Activated CD8-positive, alpha-beta memory T cell treated with anti-CD3 and anti-CD28 coated beads, Interleukin-2, amount 50 U/mL, for 48 hours (primary cell): ENCODE measurements at places on chromosomes 12 and 14.

- DNase-seq: no peak
These were observed 406.1 kb upstream of the TMPO start for GRCh38 chr12:98109266-98109665.

DNA sequence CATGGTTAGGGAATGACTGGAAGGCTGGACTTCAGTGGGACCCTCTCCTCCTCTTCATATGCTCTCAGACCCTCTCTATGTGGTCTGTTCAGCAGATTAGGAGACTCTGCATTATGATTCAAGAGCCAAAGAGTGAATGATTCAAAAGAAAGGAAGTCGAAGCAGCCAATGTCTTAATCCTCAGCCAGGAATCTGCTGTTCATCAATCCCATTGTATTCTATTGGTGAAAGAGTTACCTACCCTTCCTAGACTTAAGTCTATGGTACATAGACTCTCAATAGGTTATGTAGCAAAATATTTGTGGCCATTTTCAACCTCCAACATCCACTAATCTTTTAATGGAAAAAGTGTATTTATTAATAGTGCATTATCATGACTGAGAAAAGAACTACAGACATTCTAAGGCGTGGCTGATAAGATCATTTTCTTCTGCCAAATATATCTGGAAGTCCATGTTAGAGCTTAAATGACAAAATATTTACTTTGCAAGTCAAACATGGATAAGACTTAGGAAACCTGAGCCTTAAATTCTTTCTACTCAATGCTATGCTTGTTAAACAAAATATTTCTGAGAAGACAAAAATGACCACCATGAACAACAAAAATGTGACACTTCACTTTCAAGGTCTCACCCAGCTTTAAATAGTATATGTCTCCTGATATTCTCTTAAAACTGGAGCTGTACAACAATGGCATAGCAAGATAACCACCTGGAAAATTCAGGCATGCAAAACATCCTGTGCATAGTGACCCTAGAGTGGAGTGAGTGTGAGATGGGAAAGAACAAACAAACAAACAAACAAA, 1100.6 kb downstream of the GALC start:
- no peak for DNase-seq

GRCh38 chr14:93984070-93984469, 7.7 kb upstream of the ASB2 start:
- no peak for DNase-seq

- no peak for DNase-seq
These were observed 11.4 kb upstream of the CYP46A1 start for GRCh38 chr14:99672506-99673304.

DNA sequence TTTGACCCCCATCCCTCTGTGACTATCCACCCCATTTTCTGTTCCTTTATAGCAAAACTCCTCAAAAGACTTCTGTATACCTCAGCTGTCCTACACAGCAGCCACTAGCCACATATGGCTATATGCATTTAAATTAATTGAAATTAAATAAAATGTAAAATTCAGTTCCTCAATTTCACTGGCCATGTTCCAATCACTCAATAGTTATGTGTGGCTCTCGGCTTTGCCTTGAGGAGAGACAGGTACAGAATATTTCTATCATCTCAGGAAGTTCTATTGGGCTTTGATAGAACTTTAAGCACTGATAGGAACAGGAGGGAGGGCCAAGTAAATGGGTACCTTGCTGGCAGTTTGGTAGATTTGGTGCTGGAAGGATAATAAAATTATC, 280.3 kb upstream of the AMIGO2 start:
- no peak for DNase-seq

GRCh38 chr14:102922490-102923200, at the start of gene AMN:
Gene AMN, plus strand, starts transcription at chr14:102922663. Its CDS starts 26 bp downstream, at chr14:102922689.
- no peak for DNase-seq

GRCh38 chr12:30823156-30823699, 68.5 kb upstream of the CAPRIN2 start:
- peak; percentile 71 for DNase-seq

DNA sequence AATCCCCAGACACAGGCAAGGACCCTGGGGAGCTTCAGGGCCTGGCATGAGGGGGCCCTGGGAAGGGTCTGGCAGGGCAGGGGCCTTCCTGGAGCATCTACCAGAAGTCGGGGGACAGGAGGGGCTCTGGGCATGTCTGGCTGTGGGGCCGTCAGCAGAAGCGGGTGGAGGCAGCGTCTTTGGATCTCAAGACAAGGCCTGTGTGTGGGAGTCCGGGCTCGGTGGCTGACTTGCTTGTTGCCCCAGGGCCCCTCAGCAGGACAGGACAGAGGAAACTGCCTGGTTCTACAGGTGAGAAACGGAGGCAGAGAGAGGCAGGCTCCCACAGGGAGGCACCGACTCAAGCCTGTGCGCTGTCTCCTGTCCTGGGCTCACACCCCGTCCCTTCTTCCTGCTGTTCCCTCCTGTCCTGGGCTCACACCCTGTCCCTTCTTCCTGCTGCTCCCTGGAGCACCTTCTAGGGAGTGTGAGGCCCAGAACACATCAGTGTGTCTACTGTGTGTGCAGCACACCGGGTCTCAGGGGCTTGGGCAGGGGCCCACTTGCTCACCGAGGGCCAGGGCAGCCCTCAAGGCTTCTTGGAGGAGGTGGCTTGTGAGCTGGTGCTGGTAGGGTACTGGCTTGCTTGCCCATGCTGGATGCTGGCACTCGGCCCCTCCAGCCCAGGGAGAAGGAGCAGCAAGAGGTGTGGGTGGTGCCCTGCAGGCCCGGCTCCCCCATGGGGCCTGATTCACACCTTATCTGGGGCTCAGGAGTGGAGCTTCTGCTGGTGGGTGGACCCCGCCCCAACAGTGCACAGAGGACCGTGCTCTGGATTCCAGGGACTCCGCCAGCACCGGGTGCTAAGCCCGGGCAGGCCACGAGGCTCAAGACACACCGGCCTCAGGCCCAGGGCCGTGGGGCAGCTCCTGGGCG, 14.9 kb downstream of the ASPG start:
- DNase-seq: no peak

GRCh38 chr12:121538699-121539061, 42.1 kb downstream of the KDM2B start:
- no peak for DNase-seq

DNA sequence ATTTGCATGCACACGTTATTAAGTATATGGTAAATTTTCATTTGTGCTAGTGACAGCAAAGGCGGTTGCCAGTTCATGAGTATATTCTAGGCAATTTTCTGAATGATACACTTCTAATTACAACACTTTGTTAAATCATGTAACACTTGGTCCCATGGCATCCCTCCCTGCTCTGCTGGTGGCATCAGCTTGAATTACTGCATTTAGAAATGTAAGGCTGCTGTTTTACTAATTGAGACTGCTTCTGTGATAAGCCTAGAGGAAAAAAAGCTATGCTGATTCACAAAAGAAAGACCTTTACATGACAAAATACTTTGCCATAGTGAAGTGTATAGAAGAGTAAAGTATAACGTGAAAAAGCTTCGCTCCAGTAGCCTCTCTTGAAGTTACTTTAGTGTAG, 636.1 kb downstream of the KCNH5 start:
- DNase-seq: no peak

DNA sequence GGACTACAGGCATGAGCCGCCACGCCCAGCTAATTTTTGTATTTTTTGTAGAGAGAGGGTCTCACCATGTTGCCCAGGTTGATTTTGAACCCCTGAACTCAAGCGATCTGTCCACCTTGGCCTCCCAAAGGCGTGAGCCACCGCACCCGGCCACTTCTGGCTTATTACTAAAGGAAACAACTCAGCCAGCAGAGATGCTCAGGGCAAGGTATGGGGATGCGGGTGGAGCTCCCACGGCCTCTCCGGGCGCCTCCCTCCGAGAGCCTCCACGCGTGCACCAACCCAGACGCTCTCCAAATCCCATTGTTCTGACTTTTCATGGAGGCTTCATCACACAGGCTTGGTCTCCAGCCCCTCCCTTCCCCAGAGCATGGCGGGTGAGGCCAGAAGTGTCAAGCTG, 6.1 kb upstream of the GPR132 start:
- peak; percentile 54 for DNase-seq
